ENCODE measurements at places on chromosomes 1 and 21. TPM values are rescaled to one million over a fixed set of nuclear protein-coding genes. Genes with fewer than 3 reads are reported as not detected.

DNA sequence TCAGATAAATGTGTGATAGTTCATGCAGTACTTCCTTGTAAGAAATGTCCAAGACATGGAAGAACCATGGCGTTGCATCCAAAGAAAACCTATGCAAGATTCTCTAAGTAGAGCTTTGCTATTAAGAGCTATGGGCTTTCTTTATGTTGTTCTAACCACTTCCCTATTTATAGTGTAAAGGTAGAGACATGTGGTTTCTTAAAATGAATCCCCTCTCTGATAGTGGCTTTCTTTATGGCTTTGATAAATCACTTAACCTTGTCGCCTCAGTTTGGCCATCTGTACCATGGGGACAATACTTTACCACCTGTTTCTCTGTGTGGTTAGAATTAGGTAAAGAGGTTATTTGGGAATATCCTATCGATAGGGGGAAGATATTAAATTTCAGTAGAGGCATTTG, 305.5 kb downstream of the NFIA start:
- DNase-seq = no peak
- H3K4me1 ChIP-seq = peaks cover 2% of the 10 kb centered on the region

DNA sequence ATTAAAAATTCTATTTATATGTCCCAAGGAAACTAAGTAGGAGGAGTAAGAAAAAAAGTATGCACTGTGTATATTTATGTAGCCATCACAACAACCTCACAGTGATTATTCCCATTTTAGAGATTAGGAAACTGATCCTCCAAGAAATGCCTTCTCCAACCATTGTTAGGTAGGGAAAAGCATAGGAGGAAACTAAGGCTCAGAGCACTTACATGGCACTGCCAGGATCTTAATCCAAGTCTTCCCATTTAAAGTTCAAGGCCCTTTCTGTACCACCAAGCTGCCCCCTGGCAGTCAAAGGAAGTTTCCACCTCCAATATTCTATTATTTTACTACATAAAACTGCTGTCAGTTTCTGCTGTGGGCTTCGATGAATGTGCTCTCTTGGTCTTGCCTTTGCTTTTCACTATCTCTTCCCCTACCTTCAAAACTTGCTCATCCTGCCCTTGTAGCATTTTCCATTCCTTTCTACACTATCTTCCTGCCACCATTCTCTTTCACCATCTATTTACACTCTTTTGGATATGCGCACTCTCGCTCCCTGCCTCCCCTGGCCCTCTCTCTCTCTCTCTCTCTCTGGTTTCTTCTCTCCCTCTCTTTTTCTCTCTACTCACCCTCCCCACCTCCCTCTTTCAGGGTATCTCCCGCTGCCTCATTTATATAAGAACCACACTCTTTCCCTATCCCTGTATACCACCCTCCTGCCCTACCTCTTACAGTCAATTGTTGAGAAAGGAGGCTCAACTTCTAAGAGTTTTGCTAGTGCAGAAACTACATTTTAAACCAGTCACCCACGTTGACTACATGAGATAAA, 34.0 kb downstream of the PUM1 start:
- DNase-seq = no peak
- no peak overlapping the region for H3K4me3 ChIP-seq
- peaks cover 59% of the 10 kb centered on the region for H3K4me1 ChIP-seq
- H3K27me3 ChIP-seq = no peaks in the 10 kb centered on the region
- peaks cover 42% of the 10 kb centered on the region for H3K36me3 ChIP-seq
- H3K27ac ChIP-seq = no peak overlapping the region

DNA sequence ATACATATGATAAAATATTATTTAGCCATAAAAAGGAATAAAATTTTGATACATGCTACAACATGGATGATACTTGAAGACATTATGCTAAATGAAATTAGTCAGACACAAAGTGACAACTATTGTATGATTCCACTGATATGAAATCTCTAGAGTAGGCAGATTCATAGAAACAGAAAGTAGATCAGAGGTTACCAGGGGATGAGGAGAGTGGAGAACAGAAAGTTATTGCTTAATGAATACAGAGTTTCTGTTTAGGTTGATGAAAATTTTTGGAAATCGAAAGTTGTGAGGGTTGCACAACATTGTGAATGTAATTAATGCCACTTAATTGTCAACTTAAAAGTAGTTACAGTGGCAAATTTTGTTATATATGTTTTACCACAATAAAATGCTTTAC, 315.7 kb upstream of the USP25 start:
- no peak for DNase-seq
- no peak overlapping the region for H3K27ac ChIP-seq
- H3K4me3 ChIP-seq = no peak overlapping the region
- peaks cover 3% of the 10 kb centered on the region for H3K4me1 ChIP-seq
- H3K27me3 ChIP-seq = no peaks in the 10 kb centered on the region

GRCh38 chr1:69858534-69858933, 290.8 kb downstream of the LRRC7 start:
- H3K4me1 ChIP-seq = no peaks in the 10 kb centered on the region
- no peaks in the 10 kb centered on the region for H3K36me3 ChIP-seq
- H3K27ac ChIP-seq = no peak overlapping the region
- no peaks in the 10 kb centered on the region for H3K27me3 ChIP-seq
- no peak for DNase-seq

DNA sequence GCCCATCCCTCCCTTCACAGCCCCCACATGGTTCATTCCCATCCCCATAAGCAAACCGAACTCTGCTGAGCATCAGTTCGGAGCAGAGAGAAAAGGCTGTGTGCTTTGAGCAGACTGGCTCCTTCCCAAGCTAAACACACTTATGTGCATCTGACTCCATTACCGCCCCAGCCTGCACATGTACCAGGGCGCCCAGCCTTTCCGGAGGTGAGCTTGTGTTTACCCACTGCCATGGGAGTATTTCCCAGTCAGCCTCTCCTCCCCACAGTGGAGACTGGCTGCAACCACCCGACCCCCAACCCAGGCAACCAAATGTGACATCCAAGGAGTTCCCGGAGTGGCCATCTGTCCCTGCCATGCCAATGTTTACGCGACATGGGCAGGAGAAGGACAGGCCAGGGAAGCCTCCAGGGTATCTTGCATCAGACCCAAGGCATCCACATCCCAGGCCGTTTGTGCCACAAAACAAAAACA, 9.4 kb downstream of the TIAM1 start:
- DNase-seq = no peak
- H3K4me1 ChIP-seq = peaks cover 32% of the 10 kb centered on the region
- no peak overlapping the region for H3K27ac ChIP-seq
- H3K27me3 ChIP-seq = peaks cover 4% of the 10 kb centered on the region

- no peaks in the 10 kb centered on the region for H3K4me1 ChIP-seq
- H3K36me3 ChIP-seq = no peaks in the 10 kb centered on the region
- no peak for DNase-seq
- H3K27me3 ChIP-seq = peaks cover 4% of the 10 kb centered on the region
Measured at GRCh38 chr1:91133248-91133647, 111.4 kb upstream of the ZNF644 start.

DNA sequence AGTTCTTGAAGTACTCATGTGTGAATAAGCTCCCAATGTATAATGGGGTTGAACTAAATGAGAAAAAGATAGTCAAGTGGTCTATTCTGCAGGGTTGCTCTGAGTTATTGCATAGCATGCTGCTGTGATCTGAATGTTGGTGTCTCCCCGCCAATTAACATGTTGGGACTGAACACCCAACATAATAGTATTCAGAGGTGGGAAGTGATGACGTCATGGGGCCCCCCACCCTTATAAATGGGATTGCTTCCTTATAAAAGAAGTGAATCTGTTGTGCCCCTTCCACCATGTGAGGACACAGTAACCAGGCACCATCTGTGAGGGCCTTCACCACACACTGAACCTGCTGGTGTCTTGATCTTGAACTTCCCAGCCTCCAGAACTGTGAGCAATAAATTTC, 50.2 kb downstream of the MAB21L3 start:
- no peaks in the 10 kb centered on the region for H3K4me1 ChIP-seq
- no peak overlapping the region for H3K4me3 ChIP-seq
- H3K27me3 ChIP-seq = no peaks in the 10 kb centered on the region
- DNase-seq = no peak

DNA sequence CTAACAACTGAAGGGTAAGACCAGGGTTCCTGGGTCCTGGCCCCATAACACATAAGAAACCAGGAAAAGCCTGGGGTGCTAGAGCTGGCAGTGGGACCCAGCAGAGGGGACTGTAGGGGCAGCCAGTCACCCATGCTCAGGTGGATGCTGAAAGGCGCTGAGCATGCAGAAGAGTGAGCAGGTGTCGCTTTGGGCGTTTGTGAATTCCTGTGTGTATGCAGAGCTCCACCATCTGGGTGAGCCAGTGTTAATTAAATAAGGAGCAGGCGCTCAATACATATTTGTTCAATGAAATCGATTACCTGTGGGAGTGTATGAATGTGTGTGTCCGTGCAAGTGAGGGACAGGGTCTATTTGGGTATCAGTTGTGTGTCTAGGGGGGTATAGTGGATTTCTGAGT, 499 bp downstream of the C1QA start:
- no peak for DNase-seq
- no peaks in the 10 kb centered on the region for H3K4me1 ChIP-seq
- H3K27ac ChIP-seq = no peak overlapping the region
- H3K36me3 ChIP-seq = no peaks in the 10 kb centered on the region

DNA sequence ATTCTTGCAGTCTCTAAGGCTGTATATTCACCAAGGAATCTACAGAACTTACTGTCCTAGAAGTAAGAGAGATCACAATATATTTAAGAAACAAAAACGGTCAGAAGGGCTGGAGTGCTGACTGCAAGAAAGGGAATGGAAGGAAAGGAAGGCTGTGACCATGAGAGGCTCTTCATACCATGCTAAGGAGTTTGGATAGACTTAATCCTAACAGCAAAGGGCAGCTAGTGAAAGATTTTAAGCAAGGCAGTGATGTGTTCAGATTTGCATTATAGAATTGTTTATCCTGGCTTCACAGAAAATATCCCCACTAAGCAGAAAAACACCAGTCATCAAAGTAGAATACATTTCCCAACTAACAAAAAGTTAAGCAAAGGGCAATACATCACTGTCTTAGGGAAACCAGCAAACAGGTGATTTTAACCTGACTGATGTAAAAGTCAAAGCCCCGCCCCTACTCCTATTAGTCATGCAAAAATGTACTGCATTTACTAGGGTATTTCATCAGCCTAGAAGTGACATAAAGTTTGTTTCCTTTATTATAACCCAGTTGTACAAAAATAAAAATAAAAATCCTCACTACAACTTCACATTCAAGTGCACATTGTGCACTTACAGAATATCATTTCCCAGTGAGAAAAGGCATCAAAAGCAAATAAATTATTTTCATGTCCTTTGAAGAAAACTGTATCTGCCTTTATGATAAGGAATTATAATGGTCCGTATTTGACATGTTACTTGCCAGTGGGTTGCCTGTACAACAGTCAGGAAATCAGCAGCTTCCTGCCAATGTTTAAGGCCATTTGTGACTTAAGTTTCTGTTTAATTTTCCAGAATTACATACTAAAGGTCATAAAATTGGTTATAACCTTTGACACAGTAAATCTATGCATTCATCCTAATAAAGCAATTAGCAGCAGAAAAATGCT, 17.2 kb downstream of the JAK1 start:
- H3K27me3 ChIP-seq = no peaks in the 10 kb centered on the region
- H3K27ac ChIP-seq = peak overlapping the region; percentile 89
- peak overlapping the region; percentile 18 for H3K4me3 ChIP-seq
- DNase-seq = peak; percentile 40
- H3K36me3 ChIP-seq = peaks cover 16% of the 10 kb centered on the region

GRCh38 chr1:201925301-201925567, 21.1 kb downstream of the LMOD1 start:
- no peak overlapping the region for H3K4me3 ChIP-seq
- H3K4me1 ChIP-seq = no peaks in the 10 kb centered on the region
- peaks cover 17% of the 10 kb centered on the region for H3K27me3 ChIP-seq
- DNase-seq = no peak

GRCh38 chr1:166166329-166166697, 488 bp downstream of the FAM78B start:
- no peak for DNase-seq
- peaks cover 57% of the 10 kb centered on the region for H3K27me3 ChIP-seq
- no peak overlapping the region for H3K27ac ChIP-seq
- no peak overlapping the region for H3K4me3 ChIP-seq
- no peaks in the 10 kb centered on the region for H3K36me3 ChIP-seq

DNA sequence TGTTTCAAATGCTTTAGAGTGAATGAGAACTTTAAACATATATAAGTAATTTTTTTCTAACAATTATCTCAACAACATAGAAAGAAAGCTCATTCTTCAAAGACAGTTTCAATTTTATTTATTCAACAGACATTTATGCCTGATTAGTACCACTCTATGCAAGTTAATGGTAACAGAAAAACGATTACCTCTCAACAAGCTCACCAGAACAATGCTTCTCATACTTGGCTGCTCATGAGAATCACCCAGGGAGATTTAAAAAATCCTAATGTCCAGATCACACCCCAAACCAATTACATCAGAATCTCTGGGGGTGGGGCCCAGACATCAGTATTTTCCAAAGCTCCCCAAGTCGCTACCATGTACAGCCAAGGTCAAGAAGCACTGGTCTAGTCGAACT, 312.4 kb downstream of the PAPPA2 start:
- no peak for DNase-seq
- H3K36me3 ChIP-seq = no peaks in the 10 kb centered on the region
- H3K4me1 ChIP-seq = no peaks in the 10 kb centered on the region
- no peak overlapping the region for H3K4me3 ChIP-seq
- no peak overlapping the region for H3K27ac ChIP-seq

- DNase-seq = no peak
- H3K4me1 ChIP-seq = no peaks in the 10 kb centered on the region
- no peak overlapping the region for H3K4me3 ChIP-seq
- no peaks in the 10 kb centered on the region for H3K27me3 ChIP-seq
- H3K27ac ChIP-seq = no peak overlapping the region
Measured at GRCh38 chr21:28396421-28396820, 596.3 kb downstream of the LTN1 start.

- H3K27me3 ChIP-seq = no peaks in the 10 kb centered on the region
- H3K4me3 ChIP-seq = no peak overlapping the region
- no peaks in the 10 kb centered on the region for H3K36me3 ChIP-seq
- DNase-seq = no peak
- H3K27ac ChIP-seq = no peak overlapping the region
Measured at GRCh38 chr1:58864654-58865053, 80.8 kb upstream of the JUN start.

DNA sequence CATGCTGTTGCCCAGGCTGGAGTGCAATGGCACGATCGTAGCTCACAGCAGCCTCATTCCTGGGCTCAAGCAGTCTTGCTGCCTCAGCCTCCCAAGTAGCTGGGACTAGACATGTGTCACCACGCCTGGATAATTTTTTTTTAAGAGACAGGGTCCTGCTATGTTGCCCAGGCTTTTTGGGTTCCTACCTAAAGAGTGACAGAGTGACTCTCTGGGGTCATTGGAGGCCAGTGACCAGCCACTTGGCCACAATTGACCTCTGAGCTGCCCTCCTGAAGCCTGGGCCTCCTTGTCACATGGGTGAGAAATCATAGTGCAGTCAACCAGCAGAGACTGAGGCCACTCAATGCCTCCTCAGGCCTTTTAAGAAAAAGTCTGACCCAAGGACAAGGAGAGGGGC, 5.7 kb downstream of the DIO1 start:
- H3K36me3 ChIP-seq = no peaks in the 10 kb centered on the region
- H3K27me3 ChIP-seq = peaks cover 7% of the 10 kb centered on the region
- no peak overlapping the region for H3K4me3 ChIP-seq
- no peak for DNase-seq
- H3K27ac ChIP-seq = no peak overlapping the region

OR10R2 gene
- not detected for total RNA-seq

KCNA3 gene
- total RNA-seq = 16.6 TPM

SLC44A5 gene
- total RNA-seq = 0.28 TPM

TEDDM1 gene
- total RNA-seq = not detected

MTMR11 gene
- total RNA-seq = 1.8 TPM

COA7 gene
- total RNA-seq = 35.7 TPM

B3GALNT2 gene
- total RNA-seq = 15.7 TPM

MUL1 gene
- 19.7 TPM for total RNA-seq

LMOD1 gene
- not detected for total RNA-seq

FCN3 gene
- total RNA-seq = not detected

Data from activated naive CD8-positive, alpha-beta T cell treated with anti-CD3 and anti-CD28 coated beads for 36 hours (primary cell).